ENCODE measurements at places on chromosomes 2 and 18.
A peak's percentile ranks its signal among the peaks of the same experiment; 100 is the strongest.

- no peak for DNase-seq
Observed at GRCh38 chr18:36736094-36736493, 92.7 kb downstream of the TPGS2 start.

DNA sequence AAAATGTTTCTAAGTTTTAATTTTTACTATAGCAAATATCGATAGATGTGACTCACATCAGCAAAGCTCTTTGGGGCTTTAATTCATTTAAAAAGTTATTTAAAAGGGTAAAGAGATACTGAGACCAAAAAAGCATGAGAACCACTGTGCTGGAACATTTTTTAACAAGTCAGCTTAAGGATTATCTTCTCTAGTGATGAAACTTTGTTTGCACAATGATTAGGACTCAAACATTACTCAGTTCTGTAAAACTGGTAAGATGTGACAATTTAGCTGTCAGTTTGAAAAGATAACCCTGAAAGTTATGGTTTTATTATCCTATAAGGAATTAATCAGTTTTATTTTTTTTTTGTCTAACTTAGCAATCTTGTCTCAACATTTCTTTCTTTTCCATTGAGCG, 301.4 kb downstream of the TSN start:
- DNase-seq, result no peak

- DNase-seq, result peak; percentile 14
Observed at GRCh38 chr18:76957384-76958355, 135.3 kb downstream of the ZNF236 start.

- peak; percentile 60 for DNase-seq
Observed at GRCh38 chr18:45282101-45282812, 333.0 kb upstream of the SLC14A2 start.

DNA sequence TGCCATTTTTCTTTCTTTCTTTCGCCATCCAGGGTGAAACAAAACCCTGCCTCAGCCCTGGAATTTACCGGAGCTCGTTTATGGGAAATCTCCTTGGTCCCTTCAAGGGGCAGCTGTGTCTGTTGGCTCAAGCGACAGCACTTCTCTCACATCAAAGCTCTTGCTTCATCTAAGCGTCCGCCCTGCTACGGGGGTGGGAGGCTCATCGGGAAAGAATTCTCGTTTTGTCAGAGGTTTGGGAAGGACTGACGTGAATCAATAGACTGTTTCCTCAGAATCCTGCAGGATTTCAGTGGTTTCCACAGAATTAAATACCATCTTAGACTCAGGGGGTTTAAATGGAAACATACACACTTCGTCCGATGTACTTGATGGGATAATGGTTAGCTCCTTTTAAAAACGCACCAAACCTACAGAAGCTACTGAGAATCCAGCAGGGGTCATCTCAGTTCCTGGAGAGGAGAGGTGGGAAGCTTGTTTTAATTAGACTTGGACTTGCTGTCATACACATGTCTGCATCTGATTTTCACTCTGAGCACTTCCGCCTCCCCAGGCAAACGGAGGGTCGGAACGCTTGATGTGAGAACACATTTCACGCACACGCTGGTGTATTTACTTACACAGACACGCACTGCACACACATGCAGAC, 91.6 kb downstream of the ASB1 start:
- DNase-seq, result no peak

- DNase-seq, result no peak
Observed at GRCh38 chr18:75923169-75923568, 495.7 kb upstream of the SMIM21 start.

GRCh38 chr2:203804070-203804469, 63.5 kb upstream of the CTLA4 start:
- DNase-seq, result no peak

GRCh38 chr2:241410739-241411176, 54.7 kb downstream of the FARP2 start:
- DNase-seq, result no peak

GRCh38 chr2:149080971-149081370, 42.5 kb downstream of the LYPD6B start:
- peak; percentile 43 for DNase-seq

DNA sequence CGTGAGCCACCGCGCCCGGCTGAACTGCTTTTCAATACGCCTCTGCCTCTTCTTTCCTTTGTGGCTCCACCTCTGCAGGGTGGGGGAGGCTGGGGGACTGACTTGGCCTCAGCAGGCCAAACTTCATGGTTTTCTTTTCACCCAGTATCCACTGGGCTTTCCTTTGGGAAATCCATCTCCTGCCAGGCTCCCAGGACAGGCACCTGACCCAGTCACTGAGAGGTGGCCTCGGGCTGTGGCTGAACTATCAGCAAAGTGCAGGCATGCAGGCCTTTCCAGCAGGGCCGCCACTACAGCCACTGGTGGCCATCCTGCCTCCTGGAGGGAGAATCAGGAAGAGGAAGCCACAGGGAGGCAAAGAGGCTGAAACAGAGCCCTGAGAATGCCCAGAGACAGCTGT, 33.4 kb upstream of the SEMA4C start:
- no peak for DNase-seq

- no peak for DNase-seq
Observed at GRCh38 chr2:41877114-41877678, 170.6 kb upstream of the PKDCC start.

GRCh38 chr2:112593736-112594135, 9.3 kb downstream of the CHCHD5 start:
- DNase-seq, result no peak

DNA sequence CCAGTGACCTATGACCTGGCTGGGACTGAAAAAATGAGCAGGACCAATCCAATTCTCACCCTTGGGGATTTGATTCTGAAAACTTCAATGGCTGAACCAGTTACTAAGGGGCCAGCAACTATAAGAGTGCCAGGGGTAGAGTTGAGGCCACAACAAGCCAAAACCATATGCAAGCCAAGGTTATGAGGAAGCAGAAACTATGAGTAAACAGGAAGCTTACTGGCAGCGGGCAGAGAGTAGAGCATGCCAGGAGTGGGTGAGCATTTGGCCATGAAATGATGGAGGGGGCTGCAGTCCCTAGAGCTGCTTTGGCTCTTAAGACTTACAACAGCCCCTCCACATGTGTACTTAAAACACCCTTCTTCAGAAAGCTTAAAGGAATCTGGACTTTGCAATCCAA, 82.4 kb downstream of the RBMS1 start:
- DNase-seq, result no peak

DNA sequence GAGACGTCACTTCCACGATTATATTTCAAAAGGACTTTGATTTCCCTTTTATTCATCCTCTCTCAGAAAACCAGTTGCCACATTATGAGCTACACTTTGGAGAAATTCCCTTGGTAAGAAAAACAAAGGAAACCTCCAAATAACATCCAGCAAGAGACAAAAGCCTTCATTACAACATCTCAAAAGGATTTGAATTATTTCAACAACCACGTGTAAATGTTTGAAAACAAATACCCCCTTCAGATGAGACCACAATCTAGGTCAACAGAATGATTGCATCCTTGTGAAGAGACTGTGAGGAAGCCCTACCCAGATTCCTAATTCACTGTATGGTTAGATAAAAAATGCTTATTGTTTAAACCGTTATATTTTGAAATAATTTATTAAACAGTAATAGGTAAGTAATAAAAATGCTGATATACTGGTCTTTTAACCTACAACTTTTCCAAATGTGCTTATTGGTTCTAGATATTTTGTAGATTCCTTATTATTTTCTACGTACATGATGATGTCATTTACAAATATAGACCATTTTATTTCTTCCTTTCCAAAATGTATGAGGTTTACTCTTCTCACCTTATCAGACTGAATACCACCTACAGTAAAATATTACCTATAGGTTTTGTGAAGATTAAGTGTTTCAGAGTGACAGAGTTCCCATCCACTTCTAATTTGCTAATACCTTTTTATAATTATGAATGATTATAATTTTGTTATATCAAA, 922.7 kb upstream of the CHAC2 start:
- DNase-seq, result no peak

DNA sequence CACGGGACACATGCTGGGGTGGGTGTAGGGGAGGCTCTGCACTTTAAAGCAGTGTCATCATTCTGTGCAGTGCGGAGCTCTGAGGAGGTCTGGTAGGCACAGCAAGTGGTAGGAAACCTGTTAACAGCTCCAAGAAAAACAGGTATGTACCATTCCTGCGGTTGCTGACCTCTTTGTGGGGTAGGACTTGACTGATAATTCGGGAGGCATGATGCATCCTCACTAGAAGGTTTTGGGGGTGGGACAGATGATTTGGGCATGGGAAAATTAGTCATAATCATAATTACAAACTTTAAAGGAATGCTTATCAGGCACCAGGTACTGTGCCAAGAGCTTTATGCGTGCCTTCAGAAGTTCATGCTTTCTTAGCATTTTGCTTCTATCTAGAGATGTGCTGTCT, 9.7 kb downstream of the DOK1 start:
- no peak for DNase-seq
